ENCODE measurements at places on chromosomes 2 and 18.

GRCh38 chr2:158716121-158716791 is 78.9 kb upstream of the DAPL1 start:
- no peak for DNase-seq

DNA sequence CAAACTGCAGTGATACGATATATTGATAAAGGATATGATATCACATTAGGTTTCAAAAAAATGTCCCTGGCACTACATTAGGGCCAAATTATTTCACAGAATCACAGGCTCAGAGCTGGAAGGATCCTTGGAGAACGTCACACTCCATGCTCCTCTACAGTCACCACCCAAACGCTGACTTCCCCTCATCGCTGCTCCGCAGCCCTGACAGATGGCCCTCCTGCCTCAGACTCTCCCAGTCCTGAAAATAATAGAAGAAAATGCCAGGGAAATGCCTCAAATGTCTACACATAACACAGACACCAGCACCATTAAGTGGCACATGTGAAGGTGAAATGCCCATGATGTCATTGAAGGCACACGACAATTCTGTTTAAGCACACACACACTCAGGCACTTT is 72.0 kb downstream of the ZNF521 start:
- DNase-seq, result no peak

DNA sequence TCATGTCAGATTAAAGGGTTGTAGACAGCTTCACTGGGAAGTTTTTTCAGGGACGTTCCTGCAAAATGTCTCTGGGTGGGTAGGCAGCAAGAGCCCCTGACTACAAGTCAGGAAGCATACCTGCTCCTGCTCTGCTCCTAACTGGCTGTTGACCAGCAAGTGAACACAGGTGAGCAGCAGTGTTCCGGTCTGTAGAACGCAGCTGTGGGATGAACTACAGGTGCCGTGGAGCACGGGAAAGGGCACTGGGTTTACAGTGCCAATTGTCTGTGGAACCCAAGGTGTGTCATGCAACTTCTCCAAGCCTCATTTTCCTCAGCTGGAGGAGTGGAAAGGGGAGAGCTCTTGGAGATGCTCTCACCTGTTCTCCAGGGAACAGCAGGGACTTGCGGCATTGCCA is 6.6 kb downstream of the ASB18 start:
- no peak for DNase-seq

- no peak for DNase-seq
Observed at GRCh38 chr2:95069465-95069864, 44.0 kb downstream of the MAL start.

DNA sequence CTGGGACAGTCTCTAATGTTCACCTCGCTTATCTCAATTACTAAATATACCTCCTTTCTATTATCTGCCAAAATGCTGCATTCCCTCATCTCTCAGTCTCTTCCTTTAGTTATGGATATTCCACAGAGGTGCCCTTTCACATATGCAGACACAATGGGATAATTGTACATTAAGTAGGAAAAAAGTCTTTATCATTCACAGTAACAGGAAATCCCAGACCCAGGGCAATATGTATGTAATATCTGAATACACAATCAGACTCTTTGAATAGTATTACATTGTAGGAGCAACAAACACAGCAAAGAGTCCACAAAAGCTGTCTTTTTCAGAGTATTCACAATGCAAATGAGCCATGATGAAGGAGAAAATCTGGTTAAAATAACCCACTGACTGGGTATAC is 1399.0 kb upstream of the ZEB2 start:
- DNase-seq, result no peak

DNA sequence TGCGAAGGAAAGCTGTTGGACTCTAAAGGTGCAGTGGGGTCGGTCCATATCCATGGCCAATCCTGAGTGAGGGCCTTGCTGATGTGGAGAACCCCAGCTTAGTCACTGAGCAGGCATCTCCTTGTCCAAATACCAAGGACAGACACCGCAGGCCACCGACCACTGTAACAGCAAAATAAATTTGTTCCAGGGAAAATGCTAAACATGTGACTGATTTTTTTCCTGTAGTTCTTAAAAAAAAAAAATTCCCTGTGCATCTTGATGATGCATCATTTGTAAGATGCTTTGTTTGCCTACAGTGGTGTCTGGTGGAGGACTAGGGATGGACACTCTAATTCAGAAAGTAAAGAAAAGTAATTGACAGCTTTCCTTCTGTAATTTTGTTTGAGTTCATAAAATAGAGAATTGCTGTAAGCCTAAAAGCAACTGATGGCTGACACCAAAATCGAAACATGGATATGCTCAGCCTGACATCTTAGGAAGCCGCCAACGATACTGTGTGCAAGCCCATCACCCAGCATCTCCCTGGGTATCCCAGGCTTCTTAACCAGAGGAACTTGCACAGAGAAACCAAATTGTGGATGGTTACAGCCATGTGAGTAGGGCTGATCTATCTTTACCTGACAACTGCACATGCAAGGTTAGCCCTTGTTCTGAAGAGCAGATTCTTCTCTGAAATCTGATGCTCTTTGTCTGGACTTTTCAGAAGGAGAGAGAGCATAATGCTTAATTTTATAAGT is 188.6 kb downstream of the ARL4C start:
- DNase-seq, result no peak

DNA sequence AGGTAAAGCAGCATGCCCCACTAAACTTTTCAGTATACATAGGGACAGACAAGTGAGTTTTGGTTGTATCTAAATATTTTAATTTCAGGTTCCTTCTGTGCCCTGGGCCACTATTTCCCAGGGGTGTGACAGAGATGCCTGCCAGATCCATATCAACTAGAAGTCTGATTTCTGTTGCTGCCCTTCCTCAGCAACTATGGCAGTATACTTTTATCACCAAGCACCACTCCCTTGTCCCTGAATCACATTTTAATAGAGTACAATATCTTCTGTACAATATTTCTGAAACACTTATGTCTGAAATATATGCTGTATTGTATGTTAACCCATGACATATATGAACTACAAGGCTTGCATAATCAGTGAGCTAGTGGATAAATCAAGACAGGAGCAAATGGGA is 117.6 kb downstream of the HIBCH start:
- DNase-seq, result no peak

DNA sequence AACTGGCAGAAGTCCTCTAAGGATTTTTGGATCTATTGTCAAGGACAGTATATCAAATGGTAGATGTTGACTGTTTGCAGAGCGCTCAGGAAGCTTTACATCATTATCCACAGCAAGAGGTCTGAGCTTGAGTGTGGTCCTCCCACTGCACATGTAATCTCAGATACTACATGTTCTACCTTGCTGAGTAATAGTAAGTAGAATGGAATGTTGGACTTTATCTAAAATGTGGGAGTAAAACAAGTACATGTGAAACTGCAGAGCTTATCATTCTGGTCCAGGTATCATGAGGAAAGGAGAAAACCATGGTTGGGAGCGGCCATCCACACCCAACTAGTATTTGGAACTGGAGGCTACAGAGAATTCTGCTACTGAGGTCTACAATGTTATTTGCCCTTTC is 19.3 kb upstream of the CD28 start:
- no peak for DNase-seq

DNA sequence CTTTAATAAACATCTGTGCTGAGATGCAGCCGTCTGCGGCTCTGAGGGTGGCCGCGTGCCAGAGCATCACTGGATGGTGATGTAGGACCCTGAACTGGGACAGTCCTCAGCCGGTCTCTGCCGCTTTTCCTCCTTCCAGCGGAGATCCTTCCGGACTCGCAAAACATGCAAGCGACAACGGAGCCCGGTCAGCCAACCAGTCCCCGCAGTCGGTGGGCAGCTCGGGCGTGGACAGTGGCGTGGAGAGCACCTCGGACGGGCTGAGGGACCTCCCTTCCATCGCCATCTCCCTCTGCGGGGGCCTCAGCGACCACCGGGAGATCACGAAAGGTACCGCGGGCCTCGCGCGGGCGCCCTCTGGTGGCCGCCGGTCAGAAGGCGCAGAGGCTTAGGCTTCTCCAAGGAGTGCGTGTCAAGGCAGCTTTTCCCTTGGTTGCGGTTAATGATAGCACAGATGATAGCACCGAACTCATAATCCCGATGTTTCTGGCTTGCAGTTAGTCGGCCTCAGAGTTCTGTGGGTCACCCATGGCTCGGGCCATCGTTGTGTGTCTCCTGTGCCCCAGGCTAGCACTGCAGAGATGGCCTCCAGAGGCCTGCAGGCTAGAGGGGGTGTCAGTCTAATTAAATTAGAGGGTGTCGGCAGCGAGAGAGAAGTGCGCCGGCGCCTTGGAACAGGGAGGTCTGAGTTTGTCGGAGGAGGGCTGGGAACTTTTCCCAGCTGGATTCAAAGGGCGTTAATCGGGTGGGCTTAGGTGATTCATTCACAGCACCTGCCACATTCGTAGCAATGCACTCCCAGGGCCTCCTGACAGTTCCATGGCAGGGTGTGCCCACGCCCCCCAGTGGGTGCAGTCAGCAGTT is 38.5 kb downstream of the LPIN1 start:
- DNase-seq, result no peak

- DNase-seq, result no peak
Observed at GRCh38 chr2:64477037-64477436, 23.1 kb downstream of the LGALSL start.

DNA sequence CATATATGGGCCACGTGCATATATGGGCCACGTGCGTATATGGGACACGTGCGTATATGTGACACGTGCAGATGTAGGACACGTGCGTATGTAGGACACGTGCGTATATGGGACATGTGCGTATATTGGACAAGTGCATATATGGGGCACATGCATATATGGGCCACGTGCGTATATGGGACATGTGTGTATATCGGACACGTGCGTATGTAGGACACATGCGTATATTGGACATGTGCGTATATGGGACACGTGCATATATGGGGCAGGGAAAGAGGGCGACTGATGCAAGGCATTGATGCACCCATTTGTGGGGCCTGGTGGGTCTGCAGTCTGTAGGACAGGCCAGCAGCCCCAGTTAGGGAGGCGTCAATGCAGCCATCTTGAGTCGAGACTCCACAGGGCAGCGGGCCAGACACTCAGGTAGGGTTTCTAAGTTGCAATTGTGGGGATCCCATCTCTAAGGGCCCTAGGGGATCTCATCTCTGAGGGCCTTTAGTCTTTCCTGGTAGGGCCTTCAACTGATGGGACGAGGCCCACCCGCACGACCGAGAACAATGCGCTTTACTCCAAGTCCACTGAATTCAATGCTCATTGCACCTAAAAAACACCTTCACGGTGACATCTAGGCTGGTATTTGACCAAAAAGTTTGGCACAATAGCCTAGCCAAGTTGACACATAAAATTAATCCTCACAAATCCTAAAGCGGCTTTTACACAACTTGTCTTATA is 92.3 kb upstream of the ZNF516 start:
- DNase-seq, result no peak

DNA sequence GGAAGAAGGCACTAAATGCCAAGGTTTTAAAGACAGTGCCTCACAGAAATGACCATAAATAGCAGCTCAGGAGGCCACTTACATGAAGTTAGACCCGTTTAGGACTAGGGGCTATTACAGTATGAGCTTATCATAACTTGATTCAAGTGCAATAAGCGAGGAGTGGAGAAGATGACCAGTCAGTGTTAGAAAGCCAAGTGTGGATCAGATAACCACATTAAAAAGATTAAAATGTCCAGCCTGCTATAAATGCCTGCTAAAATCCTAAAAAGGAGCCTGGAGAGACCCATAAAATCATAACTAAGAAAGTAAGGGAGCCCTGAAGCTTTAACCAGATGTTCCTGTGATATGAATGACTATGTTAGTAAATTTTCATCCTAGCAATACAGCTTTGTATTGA is 117.5 kb upstream of the ZNF521 start:
- DNase-seq, result no peak

DNA sequence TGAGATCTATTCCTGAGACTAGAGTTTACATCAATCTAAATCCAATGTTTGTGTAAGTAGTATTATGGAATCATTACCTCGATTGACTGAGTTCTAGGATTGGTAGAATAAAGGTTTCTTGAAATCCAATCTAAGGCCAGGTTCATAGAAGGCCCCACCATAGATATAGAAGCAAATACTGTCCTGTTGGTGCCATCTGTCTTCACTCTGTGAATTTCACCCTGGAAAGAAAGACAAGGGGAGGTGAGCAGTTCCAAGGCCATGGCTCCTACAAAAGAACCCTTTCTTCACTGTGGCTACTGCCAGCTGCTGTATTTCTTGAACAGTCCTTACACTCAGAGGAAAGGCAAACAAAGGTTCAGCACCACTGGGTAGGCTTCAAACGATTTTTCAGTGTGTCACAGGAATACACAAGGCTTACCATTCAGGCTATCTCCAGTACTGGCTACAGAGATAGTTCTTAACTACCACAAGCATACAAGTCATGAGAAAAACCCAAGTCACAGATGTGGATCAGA is 137.0 kb downstream of the LRP2 start:
- no peak for DNase-seq

GRCh38 chr2:9673914-9674481 is 43.2 kb upstream of the YWHAQ start:
- DNase-seq, result no peak

- DNase-seq, result no peak
Observed at GRCh38 chr2:8465560-8465959, 216.3 kb upstream of the ID2 start.
